GM06990 (cell line): ENCODE measurements at places on chromosomes 2 and 18.

GRCh38 chr18:79580498-79581171 lies 99.0 kb upstream of the CTDP1 start:
- no peak for DNase-seq

- DNase-seq, result no peak
These were observed 197.4 kb downstream of the HAUS1 start for GRCh38 chr18:46301571-46301970.

GRCh38 chr2:101205521-101206479 lies 46.9 kb upstream of the CNOT11 start:
- no peak for DNase-seq

GRCh38 chr2:239544918-239545465 lies 144.2 kb upstream of the HDAC4 start:
- DNase-seq, result peak; percentile 11

DNA sequence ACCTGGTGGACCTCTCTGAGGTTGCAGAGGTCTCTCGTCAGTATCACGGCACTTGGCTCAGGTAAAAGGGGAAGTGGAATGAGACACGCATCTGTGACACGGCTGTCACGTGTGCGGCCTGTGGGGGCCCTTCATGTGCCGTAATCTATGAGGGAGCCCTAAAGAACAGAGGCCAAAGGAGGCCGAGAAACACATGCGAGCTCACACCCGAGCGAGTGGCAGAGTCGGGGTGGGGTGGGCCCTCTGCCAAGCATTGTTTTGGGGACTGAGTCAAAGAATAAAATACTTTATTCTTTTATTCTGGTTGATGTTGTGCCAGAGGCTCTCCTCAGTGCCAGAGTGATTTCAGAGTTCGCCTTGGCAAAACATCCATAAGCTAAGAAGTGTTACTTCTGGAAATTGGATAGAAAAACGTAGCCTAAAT lies 43.3 kb downstream of the PLB1 start:
- DNase-seq, result no peak

DNA sequence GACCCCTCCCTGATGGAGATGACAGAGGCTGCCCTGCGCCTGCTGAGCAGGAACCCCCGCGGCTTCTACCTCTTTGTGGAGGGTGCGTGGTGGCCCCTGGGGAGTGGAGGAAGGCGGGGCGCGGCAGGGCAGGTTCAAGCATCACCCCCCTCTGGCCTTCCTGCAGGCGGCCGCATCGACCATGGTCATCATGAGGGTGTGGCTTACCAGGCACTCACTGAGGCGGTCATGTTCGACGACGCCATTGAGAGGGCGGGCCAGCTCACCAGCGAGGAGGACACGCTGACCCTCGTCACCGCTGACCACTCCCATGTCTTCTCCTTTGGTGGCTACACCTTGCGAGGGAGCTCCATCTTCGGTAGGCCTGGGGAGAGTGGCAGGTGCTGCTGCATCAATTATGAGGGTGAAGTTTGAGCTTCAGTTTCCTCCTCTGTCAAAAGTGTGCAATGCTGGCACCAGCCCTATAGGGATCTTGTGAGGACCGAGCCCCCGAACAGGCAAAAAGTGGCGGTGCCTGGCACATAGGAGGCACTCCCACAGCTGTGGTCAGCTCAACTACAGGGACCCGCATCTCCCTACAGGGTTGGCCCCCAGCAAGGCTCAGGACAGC lies 2.2 kb downstream of the ALPI start:
- DNase-seq, result no peak

- no peak for DNase-seq
These were observed 9.0 kb downstream of the PTPRM start for GRCh38 chr18:7576077-7576476.

GRCh38 chr2:98394595-98395153 lies 48.4 kb downstream of the CNGA3 start:
- DNase-seq, result no peak

DNA sequence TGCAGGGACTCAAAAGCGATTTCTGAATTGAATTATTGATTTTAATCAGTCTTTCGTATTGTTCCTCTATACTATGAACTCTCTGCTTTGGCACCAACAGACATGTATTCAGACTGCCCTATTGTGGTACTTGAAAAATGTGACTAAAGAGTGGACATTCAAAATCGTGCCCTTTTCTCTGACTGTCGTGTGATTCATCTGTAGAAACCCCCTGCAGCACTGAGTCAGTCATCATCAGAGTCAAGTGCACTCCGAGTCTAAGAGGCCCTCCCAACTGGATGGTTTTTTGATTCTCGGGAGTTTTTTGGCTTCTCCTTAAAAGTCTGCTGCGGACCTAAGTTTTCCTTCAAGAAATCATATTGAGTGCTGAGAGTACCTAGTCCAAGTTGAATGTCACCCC lies 96.4 kb upstream of the FOSL2 start:
- no peak for DNase-seq

DNA sequence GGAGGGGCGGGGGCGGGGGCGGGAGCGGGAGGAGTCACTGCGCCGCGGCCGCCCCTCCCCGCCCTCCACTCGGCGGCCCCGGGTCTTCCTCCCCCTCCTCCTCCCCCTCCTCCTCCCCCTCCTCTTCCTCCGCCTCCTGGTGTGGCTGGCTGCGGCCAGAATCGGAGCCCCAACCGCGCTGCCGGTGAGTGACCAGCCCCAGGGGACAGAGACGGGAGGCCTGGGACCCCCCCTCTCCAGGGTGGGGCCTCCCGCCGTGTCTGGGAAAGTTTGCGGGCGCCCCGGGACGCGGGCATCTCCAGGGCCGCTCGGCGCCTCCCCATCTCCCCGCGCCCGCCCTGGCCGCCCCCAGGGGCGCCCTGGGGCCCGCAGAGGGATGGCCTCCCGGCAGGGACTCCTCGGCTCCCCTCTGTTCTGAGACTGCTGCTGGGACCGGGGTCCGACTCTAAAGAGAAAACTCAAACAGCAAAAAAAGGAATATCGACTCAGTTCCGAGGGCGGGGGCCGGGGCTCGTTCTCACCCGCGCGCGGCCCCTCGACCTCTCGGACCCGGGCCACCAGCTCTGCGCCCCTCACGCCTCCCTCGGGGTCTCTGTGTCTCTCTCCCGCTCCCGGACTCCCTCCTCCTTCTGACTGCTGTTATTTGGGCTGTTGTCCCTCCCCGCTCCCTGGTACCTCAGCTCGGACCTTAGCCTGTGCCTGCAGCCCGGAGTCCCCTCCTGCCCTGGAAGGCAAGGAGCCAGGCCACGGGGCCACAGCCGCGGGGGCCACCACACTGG lies at the start of gene STON1:
TSS of gene STON1 (plus strand) at position 122 of the 779 bp plus-strand sequence. CDS start 50,480 bp downstream, outside the sequence.
- peak; percentile 13 for DNase-seq

GRCh38 chr2:180949896-180950295 lies 30.5 kb upstream of the UBE2E3 start:
- no peak for DNase-seq

GRCh38 chr18:35473562-35473961 lies 24.2 kb downstream of the INO80C start:
- no peak for DNase-seq

- DNase-seq, result no peak
These were observed 380.6 kb upstream of the UBE2E3 start for GRCh38 chr2:180599804-180600203.
